ENCODE measurements at places on chromosomes 1 and 21.

DNA sequence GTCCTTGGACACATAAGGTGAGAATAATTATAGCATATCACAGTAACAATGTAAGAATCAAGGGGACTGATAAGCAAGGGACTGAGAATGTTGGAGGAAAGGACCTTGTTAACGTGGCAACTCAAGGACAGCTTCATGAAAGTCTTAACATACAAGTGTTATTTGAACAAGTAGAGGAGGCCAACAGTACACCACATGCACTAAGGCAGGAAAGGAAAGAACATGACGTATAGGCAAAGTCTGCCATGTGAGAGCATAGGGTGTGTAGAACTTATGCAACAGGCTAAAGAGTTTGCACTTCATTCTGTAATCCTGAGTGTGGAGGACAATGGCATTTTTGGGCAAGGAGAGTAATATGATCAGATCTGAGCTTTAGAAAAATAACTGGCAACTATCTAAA is 33.3 kb upstream of the DIRAS3 start:
- no peak for DNase-seq

DNA sequence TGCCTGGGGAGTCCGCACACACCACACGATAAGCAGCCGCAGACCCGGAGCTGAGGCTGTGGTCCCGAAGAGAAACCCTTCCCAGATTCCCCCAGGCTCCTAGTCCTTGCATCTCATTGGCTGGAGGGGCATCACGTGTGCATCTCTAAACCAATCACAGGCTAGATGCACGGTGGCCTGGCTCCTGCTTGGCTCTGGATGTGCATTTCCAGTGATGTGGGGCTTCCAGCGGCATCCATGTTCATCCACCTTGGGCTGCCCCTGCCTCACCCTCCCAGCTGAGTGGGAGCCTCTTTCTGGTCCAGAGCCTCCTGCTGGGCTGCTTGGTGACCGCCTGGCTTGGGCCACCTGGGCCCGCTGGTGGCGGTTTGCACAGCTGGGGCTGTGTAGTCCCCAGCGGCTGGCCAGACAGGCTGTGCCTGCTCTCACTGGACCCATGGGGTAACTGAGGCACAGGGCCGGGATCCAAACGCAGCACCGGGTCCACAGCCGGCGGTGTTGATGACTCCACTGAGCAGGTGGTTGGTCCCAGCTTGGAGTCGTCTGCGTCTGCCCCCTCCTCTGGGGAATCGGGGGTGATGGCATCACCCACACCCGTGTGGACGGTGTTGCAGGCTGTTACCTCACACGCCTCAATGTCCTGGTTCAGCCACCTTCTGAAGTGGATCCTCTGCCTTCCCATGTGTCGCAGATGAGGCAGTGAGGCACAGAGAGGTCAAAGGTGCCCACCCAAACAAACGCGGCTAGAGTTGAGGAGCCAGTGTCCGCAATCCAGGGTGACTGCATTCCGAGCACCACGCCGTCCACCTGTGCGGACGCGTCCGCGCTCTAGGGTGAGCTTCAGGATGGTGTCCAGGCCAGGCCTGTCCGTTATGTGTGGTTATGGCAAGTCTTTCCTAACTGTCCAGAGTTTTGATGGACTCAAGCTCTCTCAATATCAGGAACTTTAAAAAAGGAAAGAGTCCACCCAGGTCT is 41.3 kb downstream of the COL6A1 start:
- no peak for DNase-seq

GRCh38 chr1:160722726-160723125 is 11.1 kb upstream of the CD48 start:
- DNase-seq = no peak

DNA sequence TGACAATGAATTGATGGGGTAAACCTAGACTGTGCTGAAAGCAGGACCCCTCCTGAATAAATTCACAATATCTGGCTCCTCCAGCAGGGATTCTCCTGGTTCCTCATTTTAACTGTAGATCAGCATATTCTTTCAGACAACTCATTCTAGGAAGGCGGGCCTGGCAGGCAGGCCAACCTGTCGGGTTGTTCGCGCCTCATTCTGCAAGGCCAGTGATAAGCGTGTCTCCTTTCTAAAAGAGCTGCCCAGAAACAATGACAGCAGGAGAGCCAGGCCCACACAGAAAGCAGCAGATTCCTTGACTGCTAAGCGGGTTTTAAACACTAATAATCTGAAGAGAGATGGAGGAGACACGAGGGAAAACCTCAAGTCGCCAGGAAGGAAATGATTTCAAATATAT is 70.0 kb downstream of the NTPCR start:
- no peak for DNase-seq

- DNase-seq = no peak
Measured at GRCh38 chr1:68538941-68539340, 42.1 kb upstream of the DEPDC1 start.

DNA sequence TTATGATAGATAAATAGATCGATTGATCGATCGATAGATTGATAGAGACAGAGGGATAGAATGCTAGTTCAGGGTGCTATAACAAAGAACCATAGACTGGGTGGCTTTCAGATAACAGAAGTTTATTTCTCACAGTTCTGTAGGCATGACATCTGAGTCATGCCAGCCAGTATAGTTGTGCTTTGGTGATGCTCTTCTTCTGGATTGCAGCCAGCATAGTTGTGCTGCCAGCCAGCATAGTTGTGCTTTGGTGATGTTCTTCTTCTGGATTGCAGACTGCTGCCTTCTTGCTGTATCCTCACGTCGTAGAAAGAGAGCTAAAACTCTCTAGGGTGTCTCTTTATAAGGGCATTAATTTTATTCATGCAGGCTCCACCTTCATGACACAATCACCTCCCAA is 860.8 kb downstream of the BRINP3 start:
- DNase-seq = no peak

DNA sequence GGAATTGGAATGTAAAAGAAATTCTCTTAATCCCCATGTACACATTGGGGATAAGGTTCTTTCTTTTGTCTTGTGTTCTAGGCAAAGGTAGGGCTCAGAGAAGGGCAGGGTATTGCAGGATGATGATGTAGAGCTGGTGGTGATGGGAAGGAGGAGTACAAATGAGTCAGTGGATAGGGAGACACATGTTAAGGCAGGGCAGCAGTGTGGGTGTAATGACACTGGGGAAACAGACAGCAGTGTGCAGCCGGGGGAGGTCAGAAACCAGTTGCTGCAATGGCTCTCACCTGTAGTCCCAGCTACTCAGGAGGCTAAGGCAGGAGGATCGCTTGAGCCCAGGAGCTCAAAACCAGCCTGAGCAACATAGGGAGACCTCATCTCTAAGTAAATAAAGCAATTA is 5.1 kb downstream of the NLRP3 start:
- DNase-seq = no peak

DNA sequence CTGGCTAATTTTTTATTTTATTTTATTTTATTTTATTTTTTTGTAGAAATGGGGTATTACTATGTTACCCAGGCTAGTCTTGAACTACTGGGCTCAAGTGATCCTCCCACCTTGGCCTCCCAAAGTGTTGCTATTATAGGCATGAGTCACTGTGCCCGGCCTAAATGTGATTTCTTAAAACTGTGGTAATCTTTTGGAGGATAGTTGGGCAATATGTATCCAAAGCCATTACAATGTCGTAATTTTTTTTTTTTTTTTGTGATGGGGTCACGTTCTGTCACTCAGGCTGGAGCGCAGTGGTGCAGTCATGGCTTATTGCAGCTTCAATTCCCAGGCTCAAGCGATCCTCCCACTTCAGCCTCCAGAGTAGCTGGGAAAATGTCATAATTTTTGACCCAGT is 14.2 kb downstream of the ETV3L start:
- DNase-seq = no peak

- DNase-seq = no peak
Measured at GRCh38 chr1:27807385-27807784, 23.2 kb upstream of the PPP1R8 start.

GRCh38 chr1:112395821-112396652 is at the start of gene CTTNBP2NL:
TSS of gene CTTNBP2NL (plus strand) at chr1:112396214. CDS start at chr1:112416166, 19,952 bp downstream.
- peak; percentile 82 for DNase-seq

DNA sequence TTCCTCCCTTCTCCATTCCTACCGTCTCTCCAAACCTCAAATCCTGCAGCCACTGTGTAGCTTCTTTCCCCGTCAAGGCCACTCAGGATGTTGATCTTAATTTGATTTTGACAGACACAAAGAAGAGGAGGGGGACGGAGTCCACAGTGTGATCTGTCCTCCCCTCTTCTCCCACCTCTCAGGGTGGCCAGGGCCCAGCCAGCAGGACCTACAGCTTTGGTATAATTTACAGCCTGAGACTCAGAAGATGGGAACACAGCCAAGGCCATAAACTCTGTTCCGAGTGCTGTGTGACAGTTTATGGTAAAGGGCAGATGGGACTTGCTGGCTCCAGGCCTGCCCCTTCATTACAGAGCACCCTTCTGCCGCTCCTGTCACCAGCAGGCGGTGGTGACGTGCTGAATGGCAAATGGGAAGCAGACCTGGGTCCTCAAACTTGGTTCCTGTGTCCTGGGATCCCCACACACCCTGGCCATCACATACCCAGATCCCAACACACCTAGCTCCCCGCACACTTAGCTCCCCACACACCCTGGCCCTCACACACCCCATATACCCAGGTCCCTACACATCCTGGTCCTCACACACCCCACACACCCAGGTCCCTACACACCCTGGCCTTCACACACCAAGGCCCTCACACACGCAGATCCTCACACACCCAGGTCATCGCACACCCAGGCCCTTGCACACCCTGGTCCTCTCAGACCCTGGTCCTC is 71.6 kb downstream of the CD2 start:
- DNase-seq = no peak

- DNase-seq = no peak
Measured at GRCh38 chr1:84370831-84371394, 27.4 kb upstream of the DNASE2B start.

GRCh38 chr1:101603726-101604125 is 366.9 kb downstream of the S1PR1 start:
- no peak for DNase-seq

- no peak for DNase-seq
Measured at GRCh38 chr1:179251675-179252074, 22.2 kb upstream of the ABL2 start.

GRCh38 chr1:10650556-10651388 is 145.7 kb downstream of the CASZ1 start:
- no peak for DNase-seq

DNA sequence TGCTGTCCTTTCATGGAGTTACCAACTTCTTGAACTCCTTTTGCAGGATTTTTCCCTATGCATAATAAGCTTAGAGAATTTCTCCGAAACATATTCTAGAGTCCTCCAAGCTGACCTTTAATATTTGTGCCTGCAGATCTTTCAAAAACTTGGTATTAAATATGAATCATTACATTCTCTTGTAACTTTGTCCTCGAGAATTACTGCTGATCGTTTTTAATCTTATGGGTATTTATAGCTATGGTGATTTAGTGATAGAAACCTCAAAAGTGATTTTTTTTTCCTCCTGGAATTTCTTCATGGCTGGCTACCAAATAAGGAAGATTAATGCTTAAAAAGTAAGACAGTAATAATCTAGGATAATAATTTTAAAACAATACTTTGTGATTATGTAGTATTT is 39.1 kb downstream of the MAP3K21 start:
- DNase-seq = no peak

DNA sequence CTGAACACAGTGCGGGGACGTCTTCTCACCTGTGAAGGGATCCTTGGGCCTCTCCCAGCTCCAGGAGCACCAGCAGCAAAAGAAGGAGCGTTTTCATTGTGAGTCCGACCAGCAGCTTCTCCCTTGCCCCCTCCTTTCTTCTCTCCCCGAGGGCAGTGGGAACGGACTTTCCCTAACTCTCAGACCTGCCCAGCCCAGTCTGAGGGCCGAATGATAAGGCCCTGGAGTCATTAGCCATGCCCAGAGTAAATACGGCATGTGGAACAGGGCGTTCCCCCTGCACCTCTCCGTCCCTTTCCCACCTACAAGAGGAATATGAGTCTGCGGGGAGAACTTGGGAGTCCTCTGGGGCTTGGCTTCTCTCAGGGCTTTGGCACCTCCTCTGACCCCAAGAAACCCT is at the start of gene CTSE:
TSS of gene CTSE (minus strand) at position 201 of the 400 bp plus-strand sequence. CDS start at position 97, 104 bp downstream.
- no peak for DNase-seq

DNA sequence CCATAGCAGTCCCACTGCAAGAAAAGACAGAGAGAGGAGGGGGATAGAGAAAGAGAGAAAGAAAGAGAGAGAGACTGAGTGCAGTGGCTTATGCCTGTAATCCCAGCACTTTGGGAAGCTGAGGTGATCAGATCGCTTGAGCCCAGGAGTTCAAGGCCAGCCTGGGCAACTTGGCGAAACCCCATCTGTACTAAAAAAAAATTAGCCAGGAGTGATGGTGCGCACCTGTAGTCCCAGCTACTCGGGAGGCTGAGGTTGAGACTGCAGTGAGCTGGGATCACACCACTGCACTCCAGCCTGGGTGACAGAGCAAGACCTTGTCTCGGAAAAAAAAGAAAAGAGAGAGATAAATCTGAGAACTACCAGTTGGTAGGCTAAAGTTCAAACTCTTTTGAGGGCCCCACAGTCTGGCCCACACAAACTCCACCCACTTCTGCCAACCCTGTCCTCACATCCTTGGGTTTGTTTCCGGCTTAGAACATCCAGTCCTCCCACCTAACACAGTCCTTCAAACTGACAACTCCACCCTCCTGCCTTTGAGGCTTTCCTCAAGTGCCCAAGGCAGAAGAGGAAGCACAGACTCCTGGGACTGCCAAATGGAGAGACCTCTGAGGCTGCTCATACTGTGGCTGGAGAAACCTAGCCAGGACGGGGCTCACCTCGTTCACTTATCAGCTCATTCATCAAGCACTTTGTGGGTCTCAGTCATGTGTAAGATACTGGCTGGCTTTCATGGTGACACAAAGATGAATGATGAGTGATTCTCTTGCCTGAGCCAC is 20.1 kb downstream of the TFAP2E start:
- no peak for DNase-seq

Measured in activated CD4-positive, CD25-positive, alpha-beta regulatory T cell treated with anti-CD3 and anti-CD28 coated beads, Interleukin-2, amount 50 U/mL, for 72 hours (primary cell).